Cortex of kidney (tissue), 1 donor: ENCODE measurements at places on chromosomes 3 and 15.

DNA sequence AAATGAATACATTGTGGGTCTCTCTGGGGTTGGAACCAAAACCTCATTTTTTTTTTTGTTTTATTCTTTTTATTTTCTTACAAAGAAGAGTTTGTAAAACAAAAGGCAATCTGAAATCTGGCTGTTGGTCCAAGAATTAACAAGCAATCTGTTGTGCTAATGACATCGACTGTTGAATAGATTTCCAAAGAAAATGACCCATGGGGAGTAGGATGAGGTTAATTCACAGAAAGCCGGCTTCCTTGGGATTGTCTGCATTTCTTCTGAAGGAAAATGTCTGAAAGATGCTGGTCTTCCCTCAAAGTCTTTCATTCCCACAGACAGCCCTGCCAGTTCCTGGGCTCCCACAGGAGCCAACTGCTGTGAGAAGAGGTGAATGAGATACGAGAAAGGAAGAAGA, 92.9 kb downstream of the LRRC3B start:
- no peak for DNase-seq

- no peak for DNase-seq
Observed at GRCh38 chr3:36926292-36926897, 18.5 kb downstream of the TRANK1 start.

DNA sequence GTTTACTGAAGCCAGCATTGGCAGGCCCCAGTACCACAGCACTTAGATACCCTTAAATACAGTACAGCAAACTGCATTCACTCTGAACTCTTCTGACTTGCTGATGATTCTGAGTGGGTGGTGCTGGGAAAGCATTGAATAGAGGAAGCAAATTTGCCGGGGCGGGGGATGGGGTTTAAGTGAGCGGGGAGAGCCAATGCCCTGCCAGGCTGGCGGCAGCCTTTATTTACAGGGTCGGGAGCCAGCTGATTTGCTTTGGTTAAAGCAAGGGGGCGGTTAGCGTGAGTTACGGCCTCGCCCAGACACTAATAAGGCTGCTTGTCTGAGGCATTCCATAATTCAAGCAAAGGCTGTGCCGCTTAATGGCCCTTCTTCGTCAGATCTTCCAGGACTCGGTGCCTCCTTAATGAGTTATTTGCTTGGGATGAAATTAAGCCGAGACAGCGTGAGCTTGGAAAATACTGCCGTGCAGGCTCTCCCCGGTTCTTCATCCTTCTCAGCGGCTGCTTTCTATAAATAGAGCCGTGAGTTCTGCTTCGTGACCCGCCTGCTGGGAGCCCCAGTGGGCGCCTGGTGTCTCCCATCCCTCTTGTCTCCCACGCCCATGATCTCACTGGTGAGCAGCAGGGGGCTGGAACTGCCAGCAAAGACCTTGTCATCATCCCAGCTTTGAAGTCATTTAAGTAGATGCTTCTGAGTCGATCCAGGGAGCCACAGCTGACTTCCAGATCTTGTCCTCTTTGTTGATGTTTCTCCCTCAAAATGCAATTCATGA, 25.8 kb downstream of the SPSB4 start:
- DNase-seq = no peak

DNA sequence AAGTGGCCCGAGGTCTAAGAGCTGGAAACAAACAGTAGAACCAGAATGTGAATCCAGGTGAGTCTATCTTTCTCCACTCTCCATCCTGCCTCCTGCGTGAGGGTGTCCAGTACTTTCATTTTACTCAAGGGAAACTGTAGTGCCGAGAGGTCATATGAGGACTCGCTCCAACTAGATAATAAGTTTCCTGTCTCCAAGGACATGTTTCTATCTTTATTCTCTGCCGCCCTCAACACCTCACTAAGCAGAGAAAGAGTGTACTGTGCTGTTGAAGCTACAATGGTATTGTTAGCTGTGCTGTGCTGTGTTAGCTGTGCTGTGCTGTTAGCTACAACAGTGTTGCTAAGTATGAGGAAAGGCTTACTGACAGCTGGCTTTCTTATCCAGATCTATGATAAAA, 137.9 kb upstream of the COL8A1 start:
- no peak for DNase-seq

GRCh38 chr3:10815487-10815886, 541 bp upstream of the SLC6A11 start:
- no peak for DNase-seq

- no peak for DNase-seq
Observed at GRCh38 chr15:85618956-85619491, 175.7 kb downstream of the KLHL25 start.

- DNase-seq = no peak
Observed at GRCh38 chr3:9807981-9808344, 2.1 kb upstream of the TTLL3 start.

DNA sequence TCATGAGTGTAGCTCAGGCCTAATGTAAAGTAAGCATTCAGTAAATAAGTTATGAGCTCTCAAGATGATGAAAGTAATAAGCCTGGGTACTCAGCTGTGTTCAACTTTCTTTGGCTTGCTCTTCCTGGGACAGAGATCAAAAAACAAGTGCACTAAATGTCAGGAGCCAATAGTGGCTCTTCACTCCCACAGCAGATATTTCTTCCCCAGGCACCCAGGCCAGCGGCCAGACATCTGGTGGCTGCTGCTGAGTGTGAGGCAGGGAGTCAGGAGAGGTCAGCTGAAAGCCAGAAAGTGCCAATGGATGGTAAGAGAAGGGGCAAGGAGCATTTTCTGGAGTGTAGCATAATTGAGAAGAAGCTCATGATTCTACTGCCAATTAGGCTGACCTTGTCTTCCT, 18.2 kb upstream of the ITGA11 start:
- DNase-seq = no peak

GRCh38 chr15:90650117-90650955, 66.8 kb upstream of the BLM start:
- no peak for DNase-seq

- DNase-seq = no peak
Observed at GRCh38 chr3:195059006-195059350, 212.0 kb downstream of the XXYLT1 start.

DNA sequence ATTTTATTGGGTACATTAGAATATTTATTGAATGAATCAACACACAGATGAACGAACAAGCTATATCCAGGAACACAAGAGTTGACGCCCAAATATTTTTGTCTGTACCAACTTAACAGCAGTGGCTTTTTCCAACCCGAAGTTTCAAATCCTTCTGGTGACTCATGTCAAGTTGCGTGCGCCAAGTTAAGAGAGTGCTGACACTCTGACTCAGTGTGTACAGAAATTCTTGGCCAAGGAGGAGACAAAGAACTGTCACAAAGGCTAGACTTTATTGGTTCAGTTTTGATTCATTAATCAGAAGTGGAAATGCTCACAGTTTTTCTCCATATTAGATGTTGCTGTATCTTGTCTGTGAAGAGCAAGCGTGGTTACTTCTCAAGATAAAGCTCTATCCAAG, 59.6 kb upstream of the TSC22D2 start:
- DNase-seq = no peak

DNA sequence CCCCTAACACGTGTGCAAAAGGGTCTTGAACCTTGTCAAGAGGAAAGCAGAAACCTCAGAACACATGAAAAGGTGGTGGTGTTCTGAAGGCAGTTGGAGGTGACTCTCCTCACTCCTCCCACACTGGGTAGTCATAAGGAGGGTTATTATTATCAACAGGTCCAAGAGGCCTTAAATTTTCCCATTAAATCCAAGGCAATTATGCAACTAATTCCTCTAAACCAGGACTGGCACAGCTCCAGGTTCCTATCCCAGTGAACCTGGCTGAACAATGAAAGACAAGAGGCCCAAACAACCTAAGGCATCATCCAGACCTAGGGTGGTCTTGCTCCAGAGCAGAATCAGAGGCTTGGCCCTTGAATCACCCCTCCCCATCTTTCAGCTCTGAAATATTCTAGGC, 15.0 kb downstream of the MYLK start:
- no peak for DNase-seq

DNA sequence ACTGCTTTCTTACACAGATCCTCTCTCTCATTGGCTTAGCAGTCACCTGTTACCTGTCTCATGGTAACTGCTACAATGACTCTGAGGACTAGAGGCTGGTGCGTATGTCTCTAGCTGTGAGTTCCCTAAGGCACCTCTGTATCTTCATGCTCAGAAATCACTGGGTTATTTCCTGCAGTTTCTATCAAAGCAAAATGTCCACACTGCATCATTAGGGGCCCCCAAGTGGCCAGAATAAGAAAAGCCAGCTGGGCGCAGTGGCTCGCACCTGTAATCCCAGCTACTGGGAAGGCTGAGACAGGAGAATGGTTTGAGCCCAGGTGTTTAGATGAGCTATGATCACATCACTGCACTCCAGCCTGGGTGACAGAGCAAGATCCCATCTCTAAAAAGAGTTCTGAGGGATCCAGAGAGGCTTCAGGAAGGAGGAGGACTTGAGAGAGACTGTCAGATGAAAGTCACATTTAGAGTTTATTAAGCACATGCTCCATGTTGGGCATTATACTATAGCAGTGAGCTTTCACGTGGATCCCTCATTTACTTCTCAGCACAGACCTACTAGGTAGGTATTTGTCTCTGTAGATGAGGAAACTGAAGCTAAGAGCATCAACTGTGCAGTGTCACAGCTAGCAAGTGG, 2.3 kb upstream of the VPS18 start:
- DNase-seq = no peak
